ENCODE measurements at places on chromosomes 4 and X.

DNA sequence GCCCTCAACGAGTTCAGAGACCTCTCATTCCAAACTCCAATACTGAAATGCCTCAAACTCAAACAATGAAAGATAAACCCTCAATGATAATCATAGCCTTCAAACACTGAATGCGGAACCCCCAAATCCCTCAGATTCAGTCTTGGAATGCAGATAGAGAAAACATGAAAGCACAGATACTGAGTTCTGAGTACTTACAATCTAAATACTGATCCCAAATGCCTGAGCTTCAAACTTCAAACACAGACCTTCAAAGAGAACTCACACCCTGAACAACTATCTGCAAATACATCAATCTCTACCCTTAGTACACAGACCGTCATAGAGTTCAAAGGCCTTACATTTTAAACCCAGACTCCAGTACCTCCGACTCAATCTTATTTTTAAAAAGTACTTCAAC, 16.9 kb upstream of the PAGE4 start:
- no peak for DNase-seq

DNA sequence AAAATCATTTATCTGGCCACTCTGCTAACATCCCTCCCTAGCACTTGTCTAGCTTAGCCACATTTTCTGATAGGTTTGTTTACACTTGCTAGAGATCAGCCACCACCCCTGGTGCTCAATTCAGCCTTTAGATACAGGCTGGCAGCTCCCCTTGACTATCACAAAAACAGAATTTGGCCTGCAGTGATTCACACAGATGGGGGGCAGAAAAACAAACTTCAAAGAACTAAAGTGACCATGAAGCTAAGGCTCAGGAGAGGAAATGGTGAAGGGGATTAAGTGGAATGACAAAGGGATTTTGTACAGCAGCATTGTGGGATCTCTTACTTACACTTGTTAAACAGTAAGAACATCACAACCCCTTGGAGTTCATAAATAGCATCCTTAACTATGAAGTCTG, 1718.0 kb upstream of the PCDH7 start:
- no peak for DNase-seq

- DNase-seq: no peak
Observed at GRCh38 chrX:112669824-112670223, 9.9 kb downstream of the LHFPL1 start.

DNA sequence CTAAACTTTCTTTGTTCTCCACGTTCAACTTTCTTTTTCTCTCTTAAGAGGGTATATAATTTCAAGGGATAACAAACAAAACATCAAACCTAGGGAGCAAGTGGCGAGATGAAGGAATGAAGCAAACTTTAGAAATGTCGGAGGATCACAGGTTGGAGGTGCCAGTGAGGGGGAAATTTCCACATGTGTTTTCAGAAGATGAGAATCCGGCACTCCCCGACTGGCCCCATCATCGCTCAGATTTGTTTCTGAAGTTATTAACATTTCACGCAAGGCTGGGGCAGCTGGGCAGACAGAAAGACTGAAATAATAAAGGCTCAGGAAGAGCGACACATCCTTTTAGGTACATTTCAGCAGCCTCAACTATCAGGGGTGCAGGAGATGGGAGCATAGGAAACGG, 134.9 kb downstream of the SMIM20 start:
- no peak for DNase-seq

- no peak for DNase-seq
Observed at GRCh38 chrX:148976571-148977400, 476.4 kb downstream of the AFF2 start.

Measured in GM18507 (cell line).